ENCODE measurements at places on chromosomes 5 and 9. TPM values are rescaled to one million over a fixed set of nuclear protein-coding genes. Genes with fewer than 3 reads are reported as not detected.

BNC2 gene
- total RNA-seq = 40.8 TPM

IPPK gene
- total RNA-seq = 10.3 TPM

- H3K4me3 ChIP-seq = no peak overlapping the region
- no peak for DNase-seq
- H3K27me3 ChIP-seq = no peaks in the 10 kb centered on the region
- no peak overlapping the region for H3K27ac ChIP-seq
- no peaks in the 10 kb centered on the region for H3K4me1 ChIP-seq
- H3K36me3 ChIP-seq = no peaks in the 10 kb centered on the region
These were observed 161.4 kb upstream of the FBXL7 start for GRCh38 chr5:15338546-15338945.

DNA sequence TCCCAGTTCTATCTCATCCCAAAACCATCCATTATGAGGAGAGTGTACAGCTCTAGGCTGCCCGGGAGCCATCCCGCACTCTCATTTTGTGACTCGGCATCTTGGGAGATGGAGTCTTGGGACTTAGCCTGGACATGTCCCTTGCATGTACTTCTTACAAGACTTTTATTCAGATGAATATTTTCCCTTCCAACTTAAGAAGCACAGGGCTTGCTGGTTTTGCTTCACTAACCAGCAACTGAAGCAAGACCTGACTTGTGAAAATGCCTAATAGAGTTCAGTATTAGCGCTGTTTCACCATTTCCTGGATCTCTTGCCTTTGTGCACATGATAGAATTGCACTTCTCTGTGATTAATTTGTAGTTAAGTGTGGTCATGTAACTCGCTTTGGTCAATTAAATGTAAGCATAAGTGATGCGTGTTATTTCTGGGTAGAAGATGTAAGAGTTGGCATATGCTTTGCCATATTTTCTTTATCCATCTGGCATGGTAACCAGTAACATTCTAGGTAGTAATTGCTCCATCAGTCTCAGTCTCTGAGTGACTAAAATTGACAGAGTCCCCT, 55.8 kb downstream of the PDCD1LG2 start:
- no peak overlapping the region for H3K4me3 ChIP-seq
- H3K4me1 ChIP-seq = no peaks in the 10 kb centered on the region
- no peak overlapping the region for H3K27ac ChIP-seq
- DNase-seq = no peak
- no peaks in the 10 kb centered on the region for H3K36me3 ChIP-seq

DNA sequence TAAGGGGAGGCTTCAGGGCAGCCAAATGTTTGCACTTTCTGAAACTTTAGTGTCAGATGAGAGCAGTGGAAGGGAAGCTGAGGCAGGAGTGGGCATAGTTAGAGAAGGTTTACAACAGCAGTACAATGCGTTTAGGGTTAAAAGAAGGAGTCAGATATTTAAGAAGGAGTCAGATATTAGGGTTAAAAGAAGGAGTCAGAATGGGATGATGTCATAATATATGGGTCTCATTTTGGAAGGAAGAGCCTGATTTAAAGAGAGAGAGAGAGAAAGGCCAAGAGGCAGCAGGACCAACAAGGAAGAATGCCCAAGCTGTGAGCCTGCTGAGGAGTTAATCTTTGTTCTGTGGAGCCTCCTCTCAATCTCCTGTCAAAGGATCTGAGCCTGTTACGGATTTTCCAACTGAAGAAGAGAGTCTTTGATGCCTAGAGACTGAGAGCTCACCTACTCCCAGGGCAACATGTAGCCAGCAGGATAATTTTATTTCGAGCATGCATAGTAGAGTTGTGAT, 9.5 kb downstream of the ISL1 start:
- H3K4me1 ChIP-seq = peaks cover 70% of the 10 kb centered on the region
- H3K4me3 ChIP-seq = no peak overlapping the region
- DNase-seq = no peak
- H3K27me3 ChIP-seq = no peaks in the 10 kb centered on the region
- H3K36me3 ChIP-seq = peaks cover 8% of the 10 kb centered on the region

PCDHA12 gene
- 0.55 TPM for total RNA-seq

DNA sequence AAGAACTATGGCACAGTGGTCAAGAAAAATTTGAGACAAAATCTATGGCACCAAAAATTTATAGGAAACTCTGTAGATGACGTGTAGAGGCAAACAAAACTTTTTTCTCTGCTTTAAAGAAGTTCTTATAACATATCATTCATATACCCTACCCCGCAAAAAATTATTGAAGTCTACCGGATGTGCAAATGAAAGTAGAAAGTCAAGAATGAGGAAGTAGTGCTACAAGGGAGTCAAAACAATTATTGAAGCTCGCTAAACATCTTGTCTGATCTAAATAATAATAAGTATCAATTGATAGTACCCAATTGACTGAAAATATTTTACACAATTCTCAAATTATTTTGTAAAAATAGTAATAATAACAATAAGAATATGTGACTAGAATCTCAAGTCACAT, 398.5 kb downstream of the TAF11L14 start:
- H3K4me1 ChIP-seq = no peaks in the 10 kb centered on the region

- no peaks in the 10 kb centered on the region for H3K4me1 ChIP-seq
- H3K27ac ChIP-seq = no peak overlapping the region
- no peaks in the 10 kb centered on the region for H3K36me3 ChIP-seq
- H3K27me3 ChIP-seq = no peaks in the 10 kb centered on the region
These were observed 120.6 kb downstream of the DIRAS2 start for GRCh38 chr9:90521811-90522570.

DNA sequence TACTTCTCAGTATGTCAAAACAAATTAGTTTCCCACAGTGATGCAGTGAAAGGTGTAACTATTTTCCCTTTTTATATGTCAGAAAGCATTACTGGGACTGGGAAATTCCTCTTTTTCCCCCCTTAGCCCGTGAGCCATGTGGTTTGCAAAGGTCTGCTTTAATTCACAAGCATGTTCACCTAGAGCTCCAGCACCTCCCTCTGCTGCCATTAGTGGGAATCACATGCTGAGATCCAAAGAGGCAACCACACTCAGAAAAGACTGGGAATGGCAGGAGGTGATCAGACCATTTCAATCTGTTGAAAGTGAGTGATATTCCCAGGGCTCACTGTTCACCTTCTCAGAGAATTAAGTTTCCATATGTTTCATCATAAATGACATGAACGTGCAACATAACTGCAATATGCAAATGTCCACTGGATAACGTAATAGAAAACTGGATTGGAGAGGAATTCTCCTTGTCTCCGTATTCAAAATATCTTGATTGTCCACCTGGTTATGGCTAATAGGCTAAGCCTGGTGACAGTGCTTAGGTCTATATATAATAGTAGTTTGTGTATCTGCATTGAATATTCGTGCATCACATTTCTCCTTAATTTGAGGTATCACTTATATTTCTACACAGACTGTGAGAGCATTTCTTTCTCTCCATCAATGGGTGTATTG, 703.5 kb upstream of the WWC1 start:
- H3K4me1 ChIP-seq = no peaks in the 10 kb centered on the region
- H3K27ac ChIP-seq = no peak overlapping the region
- no peaks in the 10 kb centered on the region for H3K36me3 ChIP-seq
- H3K4me3 ChIP-seq = no peak overlapping the region
- H3K27me3 ChIP-seq = no peaks in the 10 kb centered on the region

GRCh38 chr9:91349115-91349555, 12.6 kb downstream of the AUH start:
- no peak for DNase-seq
- H3K36me3 ChIP-seq = peaks cover 38% of the 10 kb centered on the region
- peaks cover 9% of the 10 kb centered on the region for H3K4me1 ChIP-seq
- no peak overlapping the region for H3K27ac ChIP-seq
- no peaks in the 10 kb centered on the region for H3K27me3 ChIP-seq
- H3K4me3 ChIP-seq = no peak overlapping the region

DNA sequence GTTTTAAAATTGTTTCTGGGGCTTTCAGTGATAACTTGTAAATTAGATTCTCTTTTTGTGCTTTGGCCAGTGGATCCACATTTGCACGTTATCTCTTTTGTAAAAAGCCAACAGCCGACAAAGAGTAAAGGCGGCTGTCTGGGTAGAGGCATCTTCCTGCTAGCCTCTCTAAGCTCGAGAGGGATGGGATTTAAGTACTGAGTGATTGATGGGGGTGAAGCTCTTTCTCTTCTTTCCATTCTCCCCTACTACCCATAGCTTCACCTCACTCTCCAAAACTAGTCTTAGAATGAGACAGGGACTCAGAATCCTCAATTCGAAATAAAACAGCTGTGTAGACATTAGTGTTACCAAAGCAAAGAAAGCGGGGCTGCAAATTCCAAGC, 3.4 kb downstream of the PBX3 start:
- no peaks in the 10 kb centered on the region for H3K36me3 ChIP-seq
- no peaks in the 10 kb centered on the region for H3K27me3 ChIP-seq
- peak overlapping the region; percentile 93 for H3K27ac ChIP-seq

DNA sequence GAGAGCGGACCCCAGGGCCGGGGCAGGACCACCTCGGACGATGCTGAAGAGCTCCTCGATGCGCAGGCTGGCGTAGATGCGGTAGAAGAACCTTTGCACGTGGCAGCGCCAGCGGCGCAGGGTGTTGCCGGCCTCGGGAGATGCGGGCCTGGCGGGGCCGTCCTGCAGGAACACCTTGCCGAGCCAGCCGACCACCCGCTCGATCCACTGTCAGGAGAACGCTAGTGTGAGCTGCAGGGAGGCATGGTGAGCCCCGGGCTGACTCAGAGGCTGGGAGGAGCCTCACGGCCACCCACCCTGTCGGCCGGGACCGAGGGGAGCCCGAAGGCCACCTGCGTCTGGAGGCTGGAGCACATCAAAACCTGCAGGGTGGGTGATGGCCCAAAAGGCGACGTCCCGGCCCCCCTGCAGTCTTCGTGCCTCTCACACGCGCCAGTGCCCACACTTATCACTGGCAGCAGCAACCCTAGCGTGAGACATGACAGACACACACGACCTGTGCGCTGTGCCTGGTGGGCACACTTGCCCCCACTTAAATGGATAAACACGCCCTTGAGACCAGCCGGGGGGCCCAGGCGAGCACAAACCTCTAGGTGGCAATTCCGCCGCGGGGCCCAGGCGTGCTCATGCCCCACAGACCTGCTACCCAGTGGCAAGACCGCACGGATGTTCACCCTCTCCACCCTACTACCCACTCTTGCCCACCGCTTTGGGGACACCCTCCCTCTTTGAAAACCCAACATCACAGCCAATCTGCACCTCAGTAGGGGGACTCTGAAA, 3.3 kb downstream of the ANAPC2 start:
- no peak overlapping the region for H3K4me3 ChIP-seq
- DNase-seq = no peak
- H3K27ac ChIP-seq = no peak overlapping the region
- no peaks in the 10 kb centered on the region for H3K27me3 ChIP-seq

DNA sequence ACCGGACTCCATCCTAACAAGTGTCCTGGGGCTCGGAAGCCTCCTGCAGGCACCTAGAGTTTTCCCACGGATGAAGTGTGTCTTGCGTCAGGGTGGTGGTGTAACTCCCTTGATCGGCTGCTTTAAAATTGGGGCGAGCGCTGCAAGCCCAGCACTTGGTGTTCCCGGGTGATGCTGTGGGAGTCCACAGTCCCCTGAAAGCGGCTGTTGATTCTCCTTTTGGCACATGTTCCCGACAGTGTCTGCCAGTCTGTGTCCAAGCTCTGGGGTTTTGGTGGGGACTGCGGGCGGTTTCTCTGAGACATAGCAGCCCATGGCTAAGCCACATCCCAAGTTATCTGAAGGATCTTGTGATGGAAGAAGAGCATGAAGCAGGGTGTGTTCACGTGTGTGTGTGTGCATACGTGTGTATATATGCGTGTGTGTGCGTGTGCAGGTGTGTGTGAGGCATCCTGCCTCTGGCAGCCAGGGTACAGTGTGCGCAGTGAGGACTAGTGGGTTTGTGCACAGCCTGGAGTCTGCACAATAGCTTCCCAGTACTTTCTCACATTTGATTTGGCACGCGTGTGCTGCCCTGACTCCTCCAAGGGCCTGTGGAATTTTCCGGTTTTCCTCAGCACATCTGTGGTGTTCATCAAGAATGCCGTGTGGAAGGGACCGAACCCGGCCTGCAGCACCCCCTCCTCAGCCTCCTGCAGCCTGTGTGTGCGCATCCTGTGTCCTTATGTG, 16.9 kb downstream of the SLC25A48 start:
- no peaks in the 10 kb centered on the region for H3K36me3 ChIP-seq
- H3K4me1 ChIP-seq = no peaks in the 10 kb centered on the region
- H3K27ac ChIP-seq = no peak overlapping the region
- peaks cover 3% of the 10 kb centered on the region for H3K27me3 ChIP-seq
- no peak for DNase-seq

GRCh38 chr9:113664181-113664875, 200.8 kb downstream of the RGS3 start:
- no peaks in the 10 kb centered on the region for H3K4me1 ChIP-seq
- no peak overlapping the region for H3K27ac ChIP-seq
- no peak overlapping the region for H3K4me3 ChIP-seq
- no peaks in the 10 kb centered on the region for H3K36me3 ChIP-seq

ANKRD31 gene
- total RNA-seq = not detected

GRCh38 chr9:17986595-17986994, 407.7 kb downstream of the SH3GL2 start:
- no peaks in the 10 kb centered on the region for H3K4me1 ChIP-seq
- H3K4me3 ChIP-seq = no peak overlapping the region
- DNase-seq = no peak
- H3K27ac ChIP-seq = no peak overlapping the region
- no peaks in the 10 kb centered on the region for H3K27me3 ChIP-seq
- no peaks in the 10 kb centered on the region for H3K36me3 ChIP-seq

STKLD1 gene
- total RNA-seq = not detected

DNA sequence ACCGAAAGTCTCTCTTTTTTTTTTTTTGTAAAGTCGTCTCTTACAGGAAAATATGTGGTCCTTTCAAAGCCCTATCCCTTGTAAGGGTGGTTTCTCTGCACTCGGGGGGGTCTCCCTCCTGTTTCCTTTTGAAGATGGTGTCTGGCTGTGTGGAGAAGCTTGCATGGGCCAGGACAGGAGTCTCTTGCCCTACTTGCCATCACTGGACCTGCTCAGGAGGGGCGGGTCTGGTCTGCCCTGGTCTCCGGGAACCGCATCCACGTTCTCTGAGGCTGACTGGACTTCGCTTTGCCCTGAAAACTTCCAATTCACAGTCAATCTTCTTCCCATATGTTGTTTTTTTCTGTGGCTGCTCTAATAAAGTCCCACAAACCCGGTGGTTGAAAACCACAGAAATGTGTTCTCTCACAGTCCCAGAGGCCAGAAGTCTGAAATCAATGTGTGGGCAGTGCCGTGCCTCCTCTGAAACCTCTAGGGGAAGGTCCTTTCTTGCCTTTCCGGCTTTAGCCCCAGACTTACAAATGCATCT, 92.9 kb upstream of the IER5L start:
- no peak for DNase-seq
- no peaks in the 10 kb centered on the region for H3K4me1 ChIP-seq
- H3K36me3 ChIP-seq = no peaks in the 10 kb centered on the region
- H3K27ac ChIP-seq = no peak overlapping the region
- no peak overlapping the region for H3K4me3 ChIP-seq
